ENCODE measurements at places on chromosomes 7 and 10.

GRCh38 chr7:75039709-75040108 lies 33.9 kb downstream of the RCC1L start:
- no peak for DNase-seq

GRCh38 chr10:61761825-61762217 lies 99.1 kb downstream of the CABCOCO1 start:
- no peak for DNase-seq

DNA sequence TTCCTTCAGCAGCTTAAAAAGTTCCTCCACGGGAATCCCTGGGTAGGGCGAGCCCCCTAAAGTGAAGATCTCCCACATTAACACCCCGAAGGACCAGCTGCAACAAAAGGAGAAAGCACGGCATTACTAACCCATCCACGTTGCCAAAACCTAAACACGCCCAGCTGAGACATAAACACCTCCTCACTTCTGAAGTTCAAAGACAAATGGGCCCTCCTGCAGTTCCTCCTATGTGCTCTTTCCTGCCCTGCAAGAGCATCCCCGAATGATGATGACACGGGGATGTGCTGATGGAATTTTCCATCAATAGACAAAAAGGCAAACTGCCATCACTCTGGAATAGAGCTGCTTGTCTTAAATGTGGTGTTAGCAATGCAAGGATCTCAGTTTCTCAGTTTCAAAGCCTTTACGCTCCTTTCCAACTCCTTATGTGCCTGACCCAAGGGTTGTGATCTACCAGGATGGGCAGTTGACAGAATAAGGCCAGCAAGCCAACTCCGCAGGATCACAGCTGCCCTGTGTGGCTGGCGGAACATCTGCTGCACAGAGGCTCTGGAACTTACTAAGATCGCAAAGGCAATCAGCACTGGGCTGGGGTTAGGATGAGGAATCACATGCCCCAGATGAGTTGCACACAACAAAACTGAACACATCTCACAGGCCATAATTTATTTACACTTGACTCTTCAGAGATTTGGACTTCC lies 112.7 kb downstream of the FGFR2 start:
- DNase-seq, result no peak

DNA sequence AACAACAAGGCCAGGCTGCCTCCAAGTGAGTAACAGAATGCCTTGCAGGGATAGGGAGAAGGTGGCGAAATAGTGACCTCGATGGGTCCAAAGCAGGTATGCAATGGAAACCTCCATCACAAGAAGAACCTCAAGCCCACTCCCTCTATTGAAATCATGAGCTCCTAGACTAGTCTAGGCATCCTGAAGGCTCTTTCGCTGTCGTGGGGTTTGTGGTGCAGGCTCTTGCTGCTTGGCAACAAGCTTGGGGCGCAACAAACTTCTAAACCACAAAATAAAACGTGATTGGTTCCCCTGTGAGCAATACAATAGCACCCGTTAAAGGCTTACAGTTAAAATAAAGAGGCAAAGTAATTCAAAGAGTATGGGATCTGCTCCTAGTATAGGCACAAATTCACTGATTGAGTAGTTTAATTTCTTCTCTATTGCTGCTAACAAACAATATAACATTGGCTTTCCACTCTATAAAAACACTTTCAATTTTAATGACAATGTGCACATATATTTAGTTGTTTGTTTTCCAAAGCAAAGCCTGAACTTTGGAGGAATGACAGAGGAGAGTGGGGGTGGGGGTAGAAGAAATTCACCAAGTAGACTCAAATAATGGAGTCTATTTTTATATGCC lies 64.1 kb downstream of the C10orf67 start:
- no peak for DNase-seq

DNA sequence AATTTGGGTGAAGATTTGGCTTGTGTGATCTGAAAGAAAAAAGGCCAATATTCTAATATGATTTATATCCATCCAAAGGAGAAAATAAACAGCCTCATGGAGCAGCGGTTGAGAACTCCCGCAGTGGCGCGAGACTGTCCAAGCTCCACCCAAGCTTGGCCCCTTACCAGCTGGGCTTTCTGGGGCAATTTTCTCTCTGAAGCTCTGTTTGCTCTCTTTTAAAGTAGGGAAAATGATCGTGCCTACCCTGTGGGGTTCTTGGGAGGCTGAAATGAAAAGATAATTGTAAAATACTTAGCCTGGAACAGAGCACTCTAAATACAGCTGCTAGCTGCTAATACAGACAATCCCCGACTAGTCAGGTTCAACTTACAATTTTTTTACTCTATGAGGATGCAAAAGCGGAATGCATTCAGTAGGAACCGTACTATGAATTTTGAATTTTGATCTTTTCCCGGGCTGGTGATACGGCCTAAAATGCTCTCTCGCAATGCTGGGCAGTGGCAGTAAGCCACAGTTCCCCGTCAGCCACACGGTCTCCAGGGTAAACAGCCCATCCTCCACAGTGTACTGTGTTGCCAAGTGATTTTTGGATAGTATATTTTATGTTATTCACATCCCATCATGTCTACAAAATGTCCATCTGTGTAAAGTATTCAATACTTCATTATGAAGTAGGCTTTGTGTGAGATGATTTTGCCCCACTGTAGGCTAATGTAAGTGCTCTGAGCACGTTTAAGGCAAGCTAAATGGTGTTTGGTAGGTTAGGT lies 137.7 kb downstream of the CHN2 start:
- no peak for DNase-seq

- no peak for DNase-seq
Observed at GRCh38 chr10:98833542-98833941, 386.8 kb upstream of the HPS1 start.

- DNase-seq, result no peak
Observed at GRCh38 chr10:23742807-23743206, 303.9 kb downstream of the OTUD1 start.

DNA sequence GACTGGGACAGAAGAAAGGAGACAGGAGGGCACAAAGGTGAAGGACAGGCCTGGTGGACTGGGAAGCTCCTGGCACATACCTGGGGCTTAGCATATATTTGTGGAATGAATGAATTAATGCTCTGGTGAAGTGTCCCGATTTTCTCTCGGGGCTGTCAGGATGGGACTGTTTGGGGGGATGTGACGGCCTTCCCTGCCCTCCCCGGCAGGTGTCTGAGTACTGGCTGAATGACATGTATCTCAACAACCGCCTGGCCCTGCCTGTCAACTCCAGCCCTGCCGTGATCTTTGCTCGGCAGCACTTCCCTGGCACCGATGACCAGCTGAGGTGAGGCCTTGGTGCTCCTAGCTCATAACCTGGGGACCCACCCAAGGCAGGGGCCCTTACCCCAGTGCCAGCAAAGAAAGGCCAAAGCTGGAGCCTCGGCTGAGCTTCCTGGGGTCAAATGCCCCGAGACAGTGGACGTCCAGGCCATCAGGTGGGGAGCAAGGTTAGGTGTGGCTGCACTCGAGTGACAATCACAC lies 6.5 kb downstream of the CHAT start:
- DNase-seq, result no peak

DNA sequence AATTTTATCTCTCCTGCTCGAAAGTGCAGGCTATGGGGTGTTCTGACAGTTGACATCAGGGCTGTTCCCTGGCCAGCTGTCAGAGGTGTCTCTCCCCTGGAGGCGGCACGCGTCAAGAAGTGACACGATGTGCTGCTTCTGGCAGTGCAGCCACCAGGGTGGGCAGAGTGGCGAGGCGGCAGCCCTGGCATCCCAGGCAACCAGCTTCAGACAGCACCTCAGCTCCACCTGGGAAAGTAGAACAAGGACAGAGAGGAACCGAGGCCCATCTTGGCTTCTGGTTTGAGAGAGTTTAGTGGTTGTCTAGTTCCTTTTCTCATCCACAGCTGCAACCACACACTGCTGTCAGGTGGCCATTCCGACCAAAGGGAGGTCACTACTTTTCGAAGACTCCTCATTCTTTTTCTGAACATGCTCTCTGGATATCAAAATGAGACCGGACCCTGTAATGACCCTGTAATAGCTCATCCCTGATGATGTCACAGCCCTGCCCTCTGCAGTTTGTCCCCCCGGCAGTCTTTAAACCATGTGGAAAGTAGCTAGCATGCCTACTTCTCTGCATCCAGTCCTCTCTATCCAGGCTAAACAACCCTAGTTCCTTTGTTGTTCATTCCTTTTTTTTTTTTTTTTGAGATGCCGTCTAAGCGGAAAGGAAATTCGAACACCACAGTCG lies 381.0 kb upstream of the NRP1 start:
- DNase-seq, result no peak

- DNase-seq, result no peak
Observed at GRCh38 chr10:103763374-103764202, 91.8 kb downstream of the SH3PXD2A start.

- DNase-seq, result no peak
Observed at GRCh38 chr7:118845791-118846190, 621.3 kb downstream of the ANKRD7 start.

GRCh38 chr7:28469562-28469961 lies 57.2 kb downstream of the CREB5 start:
- DNase-seq, result no peak

DNA sequence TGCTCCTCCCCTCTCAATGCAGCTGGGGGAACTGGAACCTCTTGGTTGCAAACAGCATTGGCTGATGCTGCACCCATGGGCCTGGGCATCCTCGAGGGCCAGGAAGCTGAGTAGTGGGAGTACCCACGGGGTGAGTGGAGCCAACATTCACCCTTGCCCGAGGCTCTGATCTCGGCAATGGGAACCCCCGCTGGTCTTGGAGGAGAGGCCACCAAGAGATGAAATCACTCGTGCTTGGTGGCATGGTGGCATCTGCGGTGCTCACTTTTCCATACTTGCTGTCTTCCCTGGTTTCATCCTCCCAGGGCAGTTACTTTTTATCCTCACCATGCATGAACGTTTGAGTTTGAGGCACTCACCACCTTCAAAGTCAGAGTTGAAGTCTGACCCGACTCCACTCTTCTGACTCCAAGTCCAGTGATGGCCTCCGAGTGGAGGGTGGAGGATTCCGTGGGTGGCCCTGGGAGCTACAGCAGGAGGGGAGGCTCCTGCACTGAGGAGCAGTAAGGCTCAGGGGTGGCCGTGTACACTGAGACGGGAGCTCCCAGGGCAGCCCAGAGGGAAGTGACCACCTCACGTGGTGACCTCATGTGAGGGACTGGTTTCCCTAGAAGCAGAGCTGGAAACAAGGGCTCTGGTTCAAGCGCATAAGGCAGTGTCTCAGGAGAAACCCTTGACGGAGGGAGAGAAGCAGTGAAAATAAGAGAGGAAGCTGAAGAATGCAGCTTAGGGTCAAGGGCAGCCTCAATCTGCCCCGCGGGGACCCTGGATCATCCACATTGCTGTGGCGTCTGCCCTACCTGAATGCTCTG lies 349.1 kb downstream of the TCERG1L start:
- no peak for DNase-seq

- DNase-seq, result no peak
Observed at GRCh38 chr10:3780771-3781467, 4.1 kb downstream of the KLF6 start.

DNA sequence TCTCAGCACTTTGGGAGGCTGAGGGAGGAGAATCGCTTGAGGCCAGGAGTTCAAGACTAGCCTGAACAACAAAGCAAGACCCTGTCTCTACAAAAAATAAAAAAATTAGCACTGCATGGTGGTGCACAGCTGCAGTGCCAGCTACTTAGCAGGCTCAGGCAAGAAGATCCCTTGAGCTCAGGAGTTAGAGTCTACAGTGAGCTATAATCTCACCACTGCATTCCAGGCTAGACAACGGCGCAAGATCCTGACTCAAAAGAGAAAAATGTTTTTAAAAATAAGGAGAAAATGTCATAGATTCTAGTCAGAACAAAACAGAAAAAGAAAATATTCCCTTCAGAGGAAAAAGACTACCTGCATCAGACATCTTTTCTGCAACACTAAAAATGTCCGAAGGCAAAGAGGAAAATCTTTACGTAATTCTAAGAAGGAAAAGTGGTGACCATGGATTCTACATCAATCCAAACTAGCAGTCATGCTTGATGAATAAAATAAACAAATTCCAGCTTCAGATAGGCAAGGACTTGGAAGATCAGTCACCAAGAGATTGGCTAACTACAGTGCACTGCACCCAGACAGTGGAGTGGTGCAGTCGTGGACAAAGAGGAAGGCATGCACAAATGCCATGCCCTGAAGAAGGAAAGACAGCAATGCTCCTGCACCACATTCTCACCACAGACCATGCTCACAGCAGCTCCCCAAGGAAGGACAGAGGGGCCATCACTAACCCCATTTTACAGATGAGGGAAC lies 54.3 kb downstream of the ERCC6 start:
- no peak for DNase-seq

DNA sequence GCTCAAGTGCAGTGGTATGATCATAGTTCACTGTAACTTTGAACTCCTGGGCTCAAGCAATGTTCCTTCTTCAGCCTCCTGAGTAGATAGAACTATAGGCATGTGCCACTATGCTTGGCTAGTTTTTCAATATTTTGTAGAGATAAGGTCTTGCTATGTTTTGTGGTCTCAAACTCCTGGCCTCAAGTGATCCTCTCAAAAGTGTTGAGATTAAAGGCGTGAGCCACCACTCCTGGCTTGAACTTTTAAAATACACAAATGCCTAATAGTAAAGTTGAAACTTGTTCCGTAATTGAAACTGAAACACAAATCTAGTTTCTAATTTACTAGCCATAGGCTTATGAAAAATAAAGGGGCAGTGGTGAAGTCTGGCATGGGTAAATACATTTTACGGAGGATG lies 65.7 kb downstream of the AP3M1 start:
- DNase-seq, result no peak

Measured in D721Med (cell line).